ENCODE measurements at places on chromosomes 3 and 15.
A peak's percentile ranks its signal among the peaks of the same experiment; 100 is the strongest.

DNA sequence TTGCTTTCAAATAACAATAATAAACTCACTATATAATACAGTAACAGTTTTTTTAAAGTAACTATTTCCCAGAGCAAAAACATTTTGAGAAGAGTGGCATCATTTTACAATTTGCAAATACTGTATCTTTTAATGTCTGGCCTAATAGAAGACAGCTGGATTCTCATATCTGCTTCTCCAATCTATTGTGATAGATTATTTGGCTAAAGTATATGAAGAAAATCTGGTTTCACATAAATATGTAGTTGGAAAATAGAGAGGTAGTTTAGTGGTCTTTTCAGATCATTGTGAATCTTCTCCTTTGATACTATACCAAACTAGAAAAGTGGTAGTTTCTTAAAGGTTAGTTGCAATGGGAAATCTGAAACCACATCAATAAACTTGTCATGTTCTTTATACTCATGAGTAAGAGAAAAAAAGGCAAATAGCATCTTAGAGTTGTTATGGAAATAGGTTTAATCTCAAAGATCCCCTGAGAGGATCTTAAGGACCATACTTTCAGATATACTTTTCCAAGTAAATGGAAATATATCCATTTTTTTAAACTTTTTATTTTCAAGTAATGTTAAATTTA lies 124.8 kb upstream of the NR2E3 start:
- DNase-seq = no peak

GRCh38 chr15:64699751-64700388 lies 75.5 kb downstream of the RBPMS2 start:
- no peak for DNase-seq

GRCh38 chr15:69595009-69595791 lies 142.6 kb downstream of the RPLP1 start:
- DNase-seq = peak; percentile 30

- peak; percentile 74 for DNase-seq
These were observed 33.0 kb downstream of the SLC6A6 start for GRCh38 chr3:14435175-14436014.

DNA sequence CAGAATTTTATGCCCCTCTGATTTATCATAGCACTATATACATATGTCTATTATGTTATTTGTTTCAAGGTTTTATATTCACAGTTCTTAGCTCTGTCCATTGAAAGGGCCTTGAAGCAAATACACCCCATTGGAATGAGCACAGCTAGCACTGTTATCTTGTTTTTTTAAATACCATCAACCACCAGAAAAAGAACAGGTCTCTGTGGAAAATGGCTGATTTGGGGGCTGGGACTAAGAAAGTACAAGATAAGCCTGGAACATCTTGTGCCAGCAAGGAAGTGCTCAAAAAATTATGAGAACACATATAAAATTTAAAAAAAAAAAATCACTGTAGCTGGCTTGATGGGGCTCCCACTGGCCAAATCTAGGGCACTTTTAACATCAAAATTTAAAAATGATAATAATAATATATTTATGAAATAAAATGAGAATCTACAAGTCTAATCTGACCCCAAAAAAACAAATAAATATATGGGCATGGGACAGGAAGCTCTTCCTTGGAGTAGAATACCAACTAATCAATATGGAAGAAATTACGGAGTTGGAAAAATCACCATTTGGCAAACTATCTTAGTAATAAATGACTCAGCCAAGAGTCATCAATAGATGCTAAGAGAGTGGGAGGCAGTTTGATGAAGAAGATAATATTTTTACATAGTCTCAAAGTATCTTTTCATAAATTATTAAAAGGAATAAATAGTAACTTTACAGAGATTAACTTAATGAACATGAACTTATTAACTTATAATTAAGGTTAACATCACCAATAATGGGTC lies 20.5 kb downstream of the IFT80 start:
- DNase-seq = no peak

DNA sequence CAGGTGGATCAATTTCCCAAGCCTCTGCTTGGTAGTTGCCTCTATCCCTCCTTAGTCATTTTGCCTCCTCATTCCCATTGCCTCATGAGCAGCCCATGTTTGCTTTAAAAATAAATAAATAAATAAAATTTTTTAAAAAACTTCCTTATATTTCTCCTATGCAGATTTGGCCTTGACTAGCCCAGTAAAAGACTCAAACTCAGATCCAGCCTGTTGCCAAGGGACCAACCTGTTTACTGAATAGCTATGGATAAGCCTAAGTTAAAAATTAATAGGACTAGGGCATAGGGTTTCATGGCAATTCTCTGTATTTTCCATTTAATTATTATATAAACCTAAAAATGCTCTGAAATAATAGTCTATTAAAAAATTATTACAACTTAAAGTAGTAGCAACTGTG lies 384.4 kb downstream of the RSL24D1 start:
- DNase-seq = no peak

DNA sequence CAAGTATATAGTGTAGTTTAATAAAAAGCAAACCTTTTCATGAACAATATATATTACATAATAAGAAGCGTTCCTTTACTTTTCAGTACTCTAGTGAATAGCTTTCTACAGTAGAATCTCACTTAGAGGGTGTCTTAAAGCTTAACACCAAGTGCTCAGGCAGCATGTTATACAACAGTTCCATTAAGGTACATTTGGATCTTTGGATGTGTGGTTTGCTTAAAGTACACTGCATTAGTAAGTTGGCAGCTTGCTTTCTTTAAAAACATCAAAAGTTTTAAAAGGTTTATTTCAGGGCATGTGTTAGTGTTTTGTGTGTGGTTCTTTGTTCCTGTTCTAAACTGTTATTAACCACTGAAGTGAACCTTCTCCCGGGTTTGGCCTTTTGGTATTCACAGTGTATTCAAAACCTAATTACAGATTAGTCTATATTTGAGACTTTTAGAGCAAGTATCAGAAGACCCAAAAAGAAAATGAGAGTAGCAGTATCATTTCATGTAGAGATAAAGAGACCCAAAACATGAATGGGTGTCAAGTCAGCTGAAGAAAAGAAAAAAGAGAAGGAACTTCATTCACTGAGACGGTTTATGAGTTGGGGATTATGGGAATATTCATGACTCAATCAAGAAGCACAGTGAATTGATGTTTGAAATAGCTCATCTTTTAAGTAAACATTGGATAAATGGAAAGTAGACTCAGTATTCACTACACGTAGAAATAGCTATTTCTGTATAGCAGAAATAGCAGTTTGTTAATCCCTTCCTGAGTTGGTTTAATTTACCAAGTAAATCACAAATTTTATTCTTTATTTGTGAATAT lies 93.9 kb downstream of the OPA1 start:
- no peak for DNase-seq

GRCh38 chr3:18401300-18401961 lies 23.7 kb downstream of the SATB1 start:
- DNase-seq = no peak

GRCh38 chr3:126491221-126492013 lies 15.7 kb upstream of the ZXDC start:
- no peak for DNase-seq

DNA sequence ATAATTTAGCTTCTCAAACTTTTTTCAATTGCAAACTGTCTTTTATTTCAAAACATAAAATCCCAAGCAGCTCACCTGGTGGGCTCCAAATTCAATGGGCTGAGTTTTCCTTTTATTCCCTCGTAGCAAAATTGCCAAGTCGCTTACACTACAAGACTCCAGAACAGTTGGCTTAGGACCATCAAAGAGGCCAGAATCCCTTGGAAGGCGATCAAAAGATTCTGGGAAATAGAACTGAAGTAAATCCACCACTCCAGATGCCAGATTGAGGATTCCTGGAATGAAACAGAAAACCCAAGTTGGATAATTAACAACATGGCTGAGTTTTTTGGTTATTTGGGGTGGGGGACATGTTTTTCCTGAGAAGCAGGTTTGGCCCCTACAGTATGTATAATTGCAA lies 87.7 kb upstream of the DCLK3 start:
- no peak for DNase-seq

DNA sequence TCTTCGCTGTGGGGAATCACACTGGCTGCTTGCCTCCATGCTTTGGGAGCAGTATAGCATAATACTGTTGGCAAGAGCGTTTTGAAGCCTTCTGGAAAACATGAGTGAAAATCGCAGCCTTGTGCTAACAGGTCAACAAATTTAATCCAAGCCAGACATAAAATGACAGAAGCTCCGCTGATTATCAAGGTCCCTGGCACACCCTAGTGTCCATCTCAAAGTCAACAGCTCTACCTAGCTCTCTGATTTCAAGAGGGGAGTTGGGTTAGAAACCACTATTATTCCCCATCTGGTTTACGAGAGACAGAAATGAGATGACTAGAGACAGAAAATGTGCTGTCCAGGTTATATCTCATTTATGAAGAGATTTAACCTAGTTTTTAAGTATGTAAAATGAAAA lies 73.6 kb upstream of the MDFIC2 start:
- no peak for DNase-seq

GRCh38 chr15:100310041-100310405 lies 31.8 kb downstream of the ADAMTS17 start:
- no peak for DNase-seq

DNA sequence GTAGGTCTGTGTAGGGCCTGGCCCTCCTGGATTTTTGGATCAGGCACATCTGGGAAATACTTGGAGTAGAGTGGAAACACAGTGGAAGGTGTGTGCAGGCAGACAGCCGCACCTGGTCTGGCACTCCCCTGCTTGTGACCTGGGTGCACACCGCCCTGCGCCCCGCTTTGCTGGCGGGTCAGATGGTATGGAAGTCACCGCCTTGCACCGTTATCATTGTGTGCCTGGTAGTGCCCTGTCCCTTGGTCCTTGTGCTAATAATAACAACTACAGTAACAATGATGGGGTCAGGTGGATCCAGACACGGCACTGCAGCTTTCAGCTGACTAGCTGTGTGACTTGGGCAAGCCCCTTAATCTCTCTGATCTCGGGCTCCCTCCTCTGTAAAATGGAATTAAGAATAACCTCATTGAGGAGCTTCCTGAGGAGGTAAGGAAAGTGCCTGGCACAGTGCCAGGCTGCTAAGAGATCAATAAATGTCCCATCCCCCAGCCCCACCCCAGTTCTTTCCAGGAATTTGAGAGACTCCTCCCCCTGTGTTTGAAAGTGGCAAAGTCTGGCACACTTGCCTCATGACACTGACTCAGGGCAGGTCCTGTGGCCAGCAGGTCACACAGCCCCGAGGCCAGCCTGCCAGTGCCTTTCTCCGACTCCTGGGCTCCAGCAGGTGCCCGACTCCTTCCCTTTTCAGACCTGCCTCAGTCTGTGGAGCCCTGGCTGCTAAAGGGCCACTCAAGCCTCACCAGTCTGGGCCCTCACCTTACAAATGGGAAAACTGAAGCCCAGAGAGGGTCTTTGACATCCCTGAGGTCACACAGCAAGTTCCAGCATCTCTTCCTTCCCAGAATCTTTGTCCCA lies 9.8 kb downstream of the ISG20 start:
- peak; percentile 81 for DNase-seq

DNA sequence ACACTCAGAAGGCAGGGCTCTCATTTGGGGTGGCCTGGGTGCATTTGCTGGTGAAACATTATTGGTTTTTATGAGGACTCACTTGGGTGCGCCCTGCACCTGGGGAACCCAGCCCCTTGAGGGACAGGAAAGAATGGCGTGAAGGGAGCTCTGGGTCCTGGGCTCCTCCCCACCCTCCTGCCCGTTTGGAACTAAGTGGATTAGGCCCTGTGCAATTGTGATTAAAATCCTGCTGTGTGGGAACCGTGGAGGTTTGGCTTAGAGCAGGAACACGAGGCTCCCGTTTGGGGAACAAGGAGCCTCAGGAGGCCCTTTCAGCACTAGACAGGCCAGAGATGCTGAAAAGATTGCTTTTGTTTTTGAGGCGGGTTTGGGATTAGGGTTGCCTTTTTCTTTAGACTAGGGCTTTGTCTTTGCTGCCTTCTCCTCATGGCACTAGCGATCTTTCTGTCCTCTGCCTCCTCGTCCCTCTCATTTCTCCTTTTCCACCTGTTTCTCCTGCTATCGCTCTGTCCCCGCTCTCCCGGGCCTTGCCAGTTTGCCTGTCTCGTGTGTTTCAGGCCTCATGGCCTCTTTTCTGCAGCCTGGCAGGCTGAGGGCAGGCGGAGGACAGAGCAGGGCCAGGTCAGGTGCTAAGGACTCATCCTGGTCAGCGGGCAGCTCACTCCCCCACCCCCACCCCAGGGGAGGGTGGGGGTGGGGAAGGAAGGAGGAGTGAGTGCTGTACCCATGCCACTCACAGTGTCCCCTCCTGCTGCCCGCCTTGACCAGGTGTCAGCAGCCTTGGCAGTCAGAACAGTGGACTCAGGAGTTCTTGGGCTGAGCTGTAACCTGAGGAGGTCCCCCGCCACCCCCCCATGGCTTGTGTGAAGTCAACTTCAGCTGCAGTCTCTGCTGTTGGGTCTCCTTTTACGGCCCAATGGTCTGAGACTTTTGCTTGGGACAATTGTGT lies 8.6 kb downstream of the MAPKAPK3 start:
- DNase-seq = no peak

DNA sequence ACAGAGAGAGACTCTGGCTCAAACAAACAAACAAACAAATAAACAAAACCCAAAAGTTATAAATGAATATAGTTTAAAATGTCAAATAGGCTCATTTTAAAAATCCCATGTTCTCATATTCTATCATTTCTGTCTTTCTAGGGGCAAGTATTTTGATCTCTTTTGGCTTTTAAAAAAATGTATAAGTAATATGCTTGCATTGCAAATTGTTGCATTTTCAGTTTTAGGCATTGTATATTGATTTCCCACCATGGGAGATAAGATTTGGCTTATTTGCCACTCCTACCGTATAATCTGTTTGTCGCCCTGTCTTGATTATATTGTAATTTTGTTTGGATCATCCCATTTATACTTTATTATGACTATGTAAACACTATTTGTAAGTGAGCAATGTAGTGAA lies 70.6 kb downstream of the PIAS1 start:
- no peak for DNase-seq

GRCh38 chr3:188000361-188000861 lies 153.5 kb upstream of the LPP start:
- DNase-seq = no peak

DNA sequence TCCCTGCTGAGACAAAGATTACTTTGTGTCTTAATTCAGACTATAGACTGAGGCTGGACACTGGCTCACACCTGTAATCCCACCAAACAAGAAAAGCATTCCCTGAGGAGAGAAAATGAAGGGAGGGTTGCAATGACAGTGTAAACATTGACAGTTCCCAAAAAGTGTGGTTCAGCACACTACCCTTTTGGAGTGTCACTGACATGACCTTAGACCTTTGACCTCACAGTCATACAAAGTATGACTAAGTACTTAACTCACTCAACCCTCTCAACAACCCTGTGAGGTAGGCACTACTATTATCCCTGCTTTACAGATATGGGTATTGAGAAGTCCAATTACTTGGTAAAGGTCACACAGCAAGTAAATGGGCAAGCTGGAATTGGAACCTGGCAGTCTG lies 341.7 kb downstream of the LRRC3B start:
- no peak for DNase-seq

GRCh38 chr3:42819351-42819965 lies 10.2 kb downstream of the ACKR2 start:
- DNase-seq = peak; percentile 48
